ENCODE measurements at places on chromosomes 6 and 20.

DNA sequence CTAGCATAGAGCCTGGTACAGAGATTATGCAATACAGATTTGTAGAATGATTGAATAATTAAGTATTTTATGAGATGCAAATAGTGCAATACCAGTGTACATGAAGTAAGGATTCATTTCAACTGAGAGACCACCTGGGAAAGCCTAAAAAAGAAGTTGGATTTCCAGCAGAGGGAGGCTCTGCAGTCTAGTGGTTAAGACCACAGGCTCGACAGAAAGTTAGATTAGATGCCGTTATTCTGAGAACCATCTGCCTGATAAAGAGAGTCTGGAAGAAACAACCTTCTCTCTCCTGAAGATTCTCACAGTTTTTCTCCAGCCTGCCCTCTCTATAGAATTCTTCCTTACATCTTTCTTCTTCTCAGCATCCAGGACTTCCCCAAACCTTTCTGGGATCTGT, 13.6 kb upstream of the TNFRSF21 start:
- no peak for DNase-seq

GRCh38 chr20:62685781-62686555, 22.7 kb upstream of the NTSR1 start:
- no peak for DNase-seq

- no peak for DNase-seq
These were observed 170.3 kb upstream of the FLRT3 start for GRCh38 chr20:14507711-14508110.

GRCh38 chr6:700490-700889, 7.6 kb upstream of the EXOC2 start:
- no peak for DNase-seq

GRCh38 chr6:135233686-135234491, 52.8 kb downstream of the MYB start:
- DNase-seq, result no peak

GRCh38 chr20:45918182-45918737, 6.3 kb upstream of the PLTP start:
- no peak for DNase-seq

GRCh38 chr6:132751828-132752227, 5.9 kb downstream of the VNN2 start:
- no peak for DNase-seq

DNA sequence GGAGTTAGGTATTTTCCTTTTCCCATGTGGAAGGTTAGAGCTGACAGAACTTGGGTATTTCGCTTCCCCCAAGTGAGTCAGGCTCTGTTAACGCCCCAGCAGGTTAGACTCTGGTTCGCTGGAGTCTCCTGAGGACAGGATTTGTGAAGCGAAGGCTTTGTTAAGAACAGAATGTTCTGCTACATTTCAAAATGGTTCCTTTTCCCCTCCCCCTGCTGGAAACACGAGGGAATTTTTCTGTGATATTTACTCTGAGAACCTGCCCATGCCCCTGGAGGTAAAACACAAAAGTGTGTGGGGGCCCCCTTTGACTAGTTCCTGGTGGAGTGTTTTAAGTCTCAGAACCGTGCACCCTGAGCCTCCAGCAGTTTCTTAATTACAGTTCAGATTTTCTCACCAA, 731.4 kb upstream of the CITED2 start:
- DNase-seq, result no peak

- no peak for DNase-seq
These were observed 6.0 kb upstream of the RAB22A start for GRCh38 chr20:58303547-58303946.
